ENCODE measurements at places on chromosomes 6 and 20.

DNA sequence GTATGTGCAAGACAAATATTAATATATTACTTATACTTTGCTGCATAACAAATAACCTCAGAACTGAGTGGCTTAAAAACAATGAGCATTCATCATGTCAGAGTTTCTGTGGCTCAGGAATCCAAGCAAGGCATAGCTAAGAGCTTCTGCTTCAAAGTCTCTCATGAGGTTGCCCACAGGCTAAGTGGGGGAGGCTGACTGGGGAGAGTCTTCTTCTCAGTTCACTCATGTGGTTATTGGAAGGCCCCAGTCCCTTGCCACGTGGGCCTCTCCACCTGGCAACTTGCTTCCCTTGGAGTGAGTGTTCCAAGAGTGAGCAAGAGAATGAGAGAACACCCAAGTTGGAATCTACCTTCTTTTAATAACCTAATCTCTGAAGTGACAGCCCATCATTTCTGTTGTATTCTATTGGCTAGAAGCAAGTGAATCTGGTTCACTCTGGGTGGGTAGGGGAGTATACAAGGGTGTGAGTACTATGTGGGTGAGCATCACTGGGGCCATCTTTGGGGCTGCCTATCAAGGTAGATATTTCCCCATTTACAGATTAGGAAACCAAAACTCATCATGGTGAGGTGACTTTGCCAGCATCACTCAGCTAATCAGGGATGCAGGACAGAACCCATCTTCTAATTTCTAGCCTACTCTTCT, 36.0 kb downstream of the DNAH8 start:
- DNase-seq: no peak

GRCh38 chr20:8518878-8519277, 386.8 kb downstream of the PLCB1 start:
- DNase-seq: no peak

DNA sequence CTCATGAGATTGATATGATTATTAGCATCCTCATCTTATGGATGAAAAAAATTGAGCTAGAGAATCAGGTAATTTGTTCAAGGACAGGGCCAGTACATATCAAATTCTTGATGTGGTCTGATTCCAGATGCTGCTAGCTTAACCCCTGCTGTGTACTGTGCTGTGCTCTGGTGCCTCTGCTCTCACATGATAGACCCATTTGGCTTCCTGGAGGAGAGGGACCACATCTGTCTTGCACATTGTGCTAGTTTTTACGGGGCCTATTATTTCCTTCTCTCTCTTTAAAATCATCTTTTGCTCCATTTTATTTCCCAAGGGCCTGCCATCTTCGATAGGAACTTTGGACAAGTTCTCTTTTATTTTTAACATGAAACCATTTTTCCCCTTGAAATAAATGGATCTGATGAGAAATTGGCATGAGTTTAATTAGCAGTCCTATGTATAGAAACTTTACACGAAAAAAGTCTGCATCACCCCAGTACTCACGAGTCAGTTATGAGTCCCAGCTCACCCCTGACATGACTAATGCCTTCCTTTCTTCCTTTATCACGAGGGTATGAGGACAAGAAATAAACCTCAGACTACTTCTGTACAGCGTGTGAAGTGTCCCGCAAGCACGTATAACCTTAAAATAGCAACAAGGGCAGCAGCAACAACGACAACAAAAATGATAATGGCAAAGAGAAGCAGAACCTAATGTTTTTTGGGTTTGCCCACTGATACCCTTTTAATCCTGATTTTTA, 26.5 kb downstream of the CD109 start:
- peak; percentile 93 for DNase-seq

- no peak for DNase-seq
Measured at GRCh38 chr6:167898673-167899311, 72.1 kb downstream of the AFDN start.

DNA sequence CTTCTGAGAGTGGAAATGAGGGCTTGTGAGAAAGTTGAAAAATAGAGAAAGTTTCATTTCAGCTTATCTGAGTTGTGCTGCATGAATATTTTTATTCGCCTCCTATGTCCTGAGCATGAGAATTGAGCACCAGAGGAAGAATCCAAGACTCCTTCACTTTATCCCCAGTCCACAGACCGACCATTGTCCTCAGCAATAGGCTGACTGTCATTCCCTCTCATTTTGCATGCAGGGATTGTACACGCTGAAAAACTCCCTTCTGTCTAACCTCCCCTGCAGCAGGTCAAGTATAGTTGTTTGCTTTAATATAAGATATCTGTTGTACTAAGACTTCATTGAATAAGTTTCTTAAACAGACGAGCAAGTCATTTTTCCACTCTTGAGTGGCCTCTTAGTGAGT, 437.6 kb downstream of the PRKN start:
- no peak for DNase-seq

DNA sequence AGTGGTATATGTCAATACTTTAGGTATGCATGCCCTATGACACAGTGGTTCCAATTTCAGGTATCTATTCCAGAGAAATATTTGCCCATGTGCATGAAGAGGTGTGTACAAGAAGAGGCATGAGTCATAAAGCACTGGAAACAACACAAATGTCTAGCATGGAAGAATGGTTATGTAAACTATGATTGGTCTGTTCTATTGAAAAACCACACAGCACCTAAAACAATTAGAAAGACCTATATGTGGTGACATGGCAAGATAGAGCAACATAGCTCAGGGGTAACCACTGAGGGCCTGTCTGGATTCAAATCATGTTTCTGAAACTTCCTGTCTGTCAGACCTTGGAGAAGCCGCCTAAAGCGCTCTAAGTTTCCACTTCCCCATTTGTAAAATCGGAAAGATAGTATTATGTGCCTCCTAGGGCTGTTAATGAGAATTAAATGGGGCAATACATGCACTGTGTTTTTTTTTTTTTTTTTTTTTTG, 76.0 kb upstream of the SHLD1 start:
- peak; percentile 98 for DNase-seq

GRCh38 chr20:45097485-45098102, 3.3 kb downstream of the KCNS1 start:
- DNase-seq: peak; percentile 29

DNA sequence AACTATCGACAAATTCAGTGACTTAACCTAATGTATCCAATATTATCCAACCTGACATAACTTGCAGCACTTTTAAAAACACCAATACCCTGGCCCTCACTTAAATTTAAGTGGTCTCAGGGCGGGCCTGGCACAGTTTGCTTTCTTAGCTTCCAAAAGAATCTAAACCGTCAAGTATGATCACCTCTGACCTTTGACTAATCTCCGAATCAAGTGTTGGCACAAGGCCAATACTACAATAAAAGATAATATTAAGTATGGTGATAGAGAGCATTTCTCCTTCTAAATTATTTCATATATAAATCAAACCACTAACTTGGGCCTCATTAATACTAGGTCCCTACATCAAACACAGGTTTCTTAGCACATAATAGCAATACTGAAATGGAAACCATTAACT, 153.0 kb downstream of the PTPRK start:
- DNase-seq: no peak

DNA sequence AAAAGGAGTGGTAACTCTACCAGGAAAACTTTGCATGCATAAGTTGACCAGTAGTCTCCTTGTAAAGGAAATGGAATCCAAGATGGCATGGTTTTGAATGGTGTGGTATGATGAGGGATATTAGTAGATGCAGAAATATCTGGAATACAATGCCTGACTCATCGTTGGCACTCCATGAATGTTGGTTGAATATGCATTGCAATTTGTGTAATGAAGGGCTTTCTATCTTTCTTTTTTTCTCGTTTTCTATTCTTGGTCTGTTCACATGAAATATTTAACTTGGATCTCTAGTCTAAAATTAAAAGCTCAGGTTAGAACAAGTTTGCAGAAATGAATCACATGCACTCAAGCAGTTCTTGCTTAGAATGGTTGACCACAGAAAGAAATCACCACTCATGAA, 277.3 kb upstream of the PRND start:
- no peak for DNase-seq

GRCh38 chr6:3260296-3260695, 1.5 kb downstream of the PSMG4 start:
- no peak for DNase-seq

DNA sequence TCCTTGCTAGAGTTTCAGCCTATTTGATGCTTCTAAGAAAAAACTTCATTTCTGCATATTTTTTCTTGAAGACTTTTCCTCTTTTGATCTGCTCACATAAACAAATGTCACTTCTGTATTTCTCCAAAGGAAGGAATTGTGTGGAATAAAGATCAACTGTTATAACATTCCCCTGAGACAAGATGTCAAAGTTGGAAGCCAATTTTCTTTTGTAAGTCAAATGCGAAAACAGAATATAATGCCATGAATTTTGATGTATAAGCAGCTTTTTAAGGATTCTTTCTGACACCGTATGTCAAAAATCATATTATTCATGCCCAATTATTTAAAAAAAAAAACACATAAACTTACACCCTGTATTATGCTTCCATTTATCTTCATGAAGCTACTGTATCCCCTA, 70.3 kb upstream of the NHSL1 start:
- no peak for DNase-seq

- DNase-seq: no peak
Measured at GRCh38 chr6:101747716-101748115, 354.2 kb downstream of the GRIK2 start.

DNA sequence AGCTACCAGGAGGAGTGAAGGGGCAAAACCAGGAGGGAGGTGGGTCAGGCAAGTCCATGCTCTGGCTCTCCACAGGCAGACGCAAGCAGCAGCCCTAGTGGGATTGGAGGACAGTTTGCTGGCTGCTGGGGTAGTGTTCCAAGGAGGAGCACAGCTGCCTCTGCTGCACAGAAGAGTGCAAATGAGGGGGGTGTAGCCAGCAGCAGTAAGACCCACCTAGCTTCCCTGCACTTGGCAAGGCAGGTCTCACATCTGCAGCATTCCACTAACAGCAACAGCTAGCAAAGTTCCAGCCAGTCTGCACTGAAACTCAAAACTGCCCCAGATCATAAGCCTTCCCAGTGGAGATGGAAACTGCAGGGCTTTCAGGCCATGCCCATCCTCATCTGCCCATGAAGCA, 405.0 kb downstream of the UTRN start:
- DNase-seq: no peak

DNA sequence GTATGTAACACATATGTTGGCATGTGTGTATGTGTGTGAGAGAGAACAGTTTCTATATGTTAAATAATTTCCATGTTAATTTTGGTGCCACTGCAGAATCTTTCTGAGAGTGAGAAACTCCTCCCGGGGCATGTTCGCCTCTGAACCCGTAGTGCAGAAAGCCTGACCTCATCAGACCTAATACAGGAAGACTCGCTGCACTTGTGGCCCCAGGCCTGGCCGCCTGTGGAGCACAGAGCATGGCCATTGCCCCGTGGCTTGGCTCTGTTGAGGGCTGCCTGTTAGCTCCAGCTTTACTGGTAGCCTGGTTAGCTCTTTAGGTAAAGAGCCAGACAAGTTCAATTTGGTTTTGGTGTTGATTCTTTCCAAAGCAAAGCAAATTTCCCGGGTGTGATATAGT, 25.5 kb downstream of the FARS2 start:
- DNase-seq: no peak

DNA sequence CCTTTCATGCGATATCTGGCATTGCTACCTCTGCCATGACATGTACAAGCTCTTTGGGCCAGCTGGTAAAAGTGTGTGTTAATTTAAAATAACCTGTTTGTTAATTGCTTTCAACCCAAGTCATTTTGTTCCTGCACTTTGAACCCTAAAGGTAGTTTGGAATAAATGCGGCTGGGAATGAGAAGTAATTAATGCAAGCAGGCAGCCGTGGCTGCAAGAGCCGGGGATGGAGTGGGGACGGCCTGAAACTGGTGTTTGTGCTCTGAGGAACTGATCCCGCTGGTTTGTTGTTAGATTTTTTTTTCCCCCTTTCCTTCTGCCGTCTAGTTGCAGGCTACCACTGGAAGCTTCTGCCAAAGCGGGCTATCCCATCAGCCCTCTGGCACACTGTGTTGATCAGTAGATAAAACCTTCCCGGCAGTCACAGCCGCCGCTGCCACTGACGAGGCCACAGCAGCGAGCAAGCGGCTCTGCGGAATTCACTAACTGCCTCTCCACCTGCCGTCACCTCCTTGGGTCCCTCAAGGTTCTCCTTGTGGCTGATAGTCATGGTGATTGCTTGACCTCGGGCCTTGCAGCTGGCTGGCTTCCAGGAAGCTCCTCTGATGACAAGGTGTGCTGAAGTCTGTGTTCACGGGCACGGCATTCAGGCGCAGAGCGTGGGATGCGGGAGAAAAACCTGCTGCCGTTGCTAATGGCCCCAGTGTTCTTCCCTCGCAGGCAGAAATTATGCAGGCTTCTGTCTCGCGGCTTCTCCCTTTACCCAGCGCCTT, 315.9 kb downstream of the TFAP2A start:
- no peak for DNase-seq

GRCh38 chr20:31856516-31856915, 11.1 kb upstream of the FOXS1 start:
- no peak for DNase-seq

DNA sequence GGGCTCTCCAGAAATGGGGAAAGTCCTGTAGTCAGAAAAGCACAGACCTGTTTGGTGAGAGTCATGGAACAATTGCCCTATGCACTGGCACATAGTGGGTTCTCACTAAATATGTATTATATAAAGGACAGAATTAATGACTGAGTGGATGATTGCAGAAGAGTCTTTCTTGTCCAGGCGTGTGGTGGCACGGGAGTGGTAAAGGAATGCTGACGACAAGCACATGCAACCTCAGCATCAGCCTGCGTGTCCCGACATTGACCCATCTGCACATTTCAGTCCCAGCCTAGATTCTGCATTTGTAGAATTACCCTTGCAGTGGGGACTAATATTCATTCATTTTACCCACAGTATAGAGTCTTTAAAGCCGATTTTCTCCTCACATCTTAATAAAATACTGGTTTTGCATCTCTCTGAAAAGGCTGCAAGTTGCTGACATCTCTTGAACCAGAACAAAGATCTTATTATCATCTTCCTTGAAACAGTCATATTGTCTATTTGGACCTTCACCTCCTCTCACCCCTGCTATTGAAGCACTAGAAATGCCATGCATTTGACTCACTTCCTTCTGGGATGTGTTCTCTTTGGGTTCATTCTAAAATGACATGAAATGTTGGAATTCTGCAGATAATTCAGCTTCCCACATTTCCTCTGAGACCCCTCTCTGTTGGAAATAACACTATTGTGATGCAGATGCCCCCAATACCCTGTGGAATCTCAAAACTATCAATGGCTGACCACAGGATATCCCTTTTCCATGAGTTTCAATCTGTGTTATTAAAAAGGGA, 883.6 kb upstream of the FLRT3 start:
- DNase-seq: no peak

DNA sequence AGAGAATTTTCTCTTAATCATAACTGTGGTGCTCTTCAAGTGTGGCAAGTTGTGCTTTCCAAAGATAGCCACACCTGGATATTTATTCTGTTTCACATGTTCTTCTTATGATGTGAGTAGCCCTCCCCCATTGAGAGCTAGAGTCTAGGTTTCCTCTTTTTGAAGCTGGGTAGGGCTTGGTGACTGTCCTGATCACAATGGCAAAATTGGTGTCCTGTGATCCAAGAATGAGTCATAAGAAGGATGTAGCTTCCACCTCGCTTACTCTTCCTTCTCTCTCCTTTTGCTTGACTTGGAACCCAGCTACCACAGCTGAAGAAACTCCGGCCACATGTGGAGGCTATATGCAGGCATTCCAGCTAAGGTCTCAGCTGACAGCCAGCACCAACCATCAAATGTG, 7.4 kb upstream of the IGF2R start:
- peak; percentile 88 for DNase-seq

All from CD14-positive monocyte (primary cell).